Effector CD4-positive, alpha-beta T cell (primary cell): ENCODE measurements at places on chromosomes 5 and 9.

DNA sequence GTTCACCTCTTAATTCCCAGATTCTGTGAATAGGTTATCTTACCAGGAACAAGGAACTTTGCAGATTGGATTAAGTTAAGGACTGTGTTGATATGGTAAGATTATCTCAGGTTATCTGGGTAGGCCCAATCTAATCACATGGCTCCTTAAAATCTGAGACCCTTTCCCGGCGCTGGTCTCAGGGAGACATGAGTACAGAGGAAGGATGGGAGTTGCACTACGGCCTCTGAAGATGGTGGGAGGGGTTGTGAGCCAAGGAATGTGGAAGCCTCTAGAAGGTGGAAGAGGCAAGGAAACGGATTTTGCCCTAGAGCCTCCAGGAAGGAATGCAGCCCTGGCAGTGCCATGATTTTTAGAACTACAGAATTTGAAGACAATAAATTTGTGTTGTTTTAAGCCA is 95.1 kb downstream of the AK8 start:
- no peak for DNase-seq

GRCh38 chr5:85010014-85010562 is 625.4 kb upstream of the EDIL3 start:
- DNase-seq, result no peak

GRCh38 chr5:134489227-134489944 is 36.1 kb upstream of the JADE2 start:
- DNase-seq, result no peak

- no peak for DNase-seq
Measured at GRCh38 chr5:123279136-123279535, 144.1 kb downstream of the CEP120 start.
